Progenitor cell of endocrine pancreas (in vitro differentiated cells): ENCODE measurements at places on chromosomes 4 and X. TPM values are rescaled to one million over a fixed set of nuclear protein-coding genes. Genes with fewer than 3 reads are reported as not detected.

- H3K36me3 ChIP-seq, result no peaks in the 10 kb centered on the region
- peaks cover 1% of the 10 kb centered on the region for H3K4me1 ChIP-seq
- H3K27me3 ChIP-seq, result no peaks in the 10 kb centered on the region
- DNase-seq, result no peak
Measured at GRCh38 chr4:78640714-78641113, 89.1 kb downstream of the ANXA3 start.

Gene LRIT3
- 0.17 and 0.31 TPM in 2 replicates for total RNA-seq

- peaks cover 26% of the 10 kb centered on the region for H3K4me1 ChIP-seq
- no peak overlapping the region for H3K27ac ChIP-seq
- DNase-seq, result no peak
- H3K36me3 ChIP-seq, result no peaks in the 10 kb centered on the region
Measured at GRCh38 chr4:119025916-119026661, 109.5 kb upstream of the MYOZ2 start.

- H3K4me1 ChIP-seq, result peaks cover 4% of the 10 kb centered on the region
- no peaks in the 10 kb centered on the region for H3K36me3 ChIP-seq
- H3K27me3 ChIP-seq, result no peaks in the 10 kb centered on the region
- no peak overlapping the region for H3K27ac ChIP-seq
- DNase-seq, result no peak
- no peak overlapping the region for H3K4me3 ChIP-seq
Measured at GRCh38 chr4:16843831-16844508, 54.5 kb downstream of the LDB2 start.

DNA sequence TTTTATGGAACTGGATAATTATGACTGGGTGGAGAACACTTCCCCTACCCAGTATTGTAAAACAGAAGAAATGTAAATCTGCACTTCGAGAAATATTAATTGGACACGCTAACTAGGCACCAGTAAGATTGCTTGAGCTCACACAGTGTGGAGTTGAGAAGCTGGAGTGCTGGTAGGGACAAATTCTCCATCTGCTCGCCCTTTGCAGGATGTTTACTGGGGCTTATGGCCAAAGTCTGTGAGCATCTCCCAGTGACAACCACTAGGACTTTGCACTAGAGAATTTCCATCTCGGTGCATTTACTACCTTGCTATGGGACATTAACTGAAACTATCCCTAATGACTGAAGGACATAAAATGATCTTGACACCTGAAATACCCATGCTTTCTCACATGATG lies 33.7 kb upstream of the GPR34 start:
- H3K27ac ChIP-seq, result no peak overlapping the region
- no peaks in the 10 kb centered on the region for H3K4me1 ChIP-seq
- no peaks in the 10 kb centered on the region for H3K27me3 ChIP-seq
- DNase-seq, result no peak
- no peak overlapping the region for H3K4me3 ChIP-seq

Gene CORIN
- 0.84 and 1.5 TPM in 2 replicates for total RNA-seq

Gene PRRG3
- 5.6 and 5.9 TPM in 2 replicates for total RNA-seq

DNA sequence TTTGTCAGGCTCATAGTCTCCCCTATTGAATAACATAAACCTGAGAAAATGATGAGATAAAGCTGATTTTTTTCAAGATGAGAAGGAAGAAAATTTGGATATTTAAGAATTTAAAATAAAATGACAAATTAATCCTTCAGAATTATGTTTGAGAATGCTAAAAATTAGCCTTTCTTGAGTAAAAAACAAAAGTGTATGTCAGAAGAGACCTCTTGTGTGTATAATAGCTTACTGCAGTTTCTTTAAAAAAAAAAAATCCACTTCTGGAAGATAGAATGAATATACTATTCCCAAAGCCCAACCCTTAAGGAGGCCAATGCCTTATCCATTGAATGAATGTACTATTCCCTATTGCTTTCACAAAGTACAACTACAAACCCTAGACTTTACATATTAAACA lies 281.8 kb downstream of the RAPGEF2 start:
- H3K4me3 ChIP-seq, result no peak overlapping the region
- H3K36me3 ChIP-seq, result peaks cover 1% of the 10 kb centered on the region
- H3K4me1 ChIP-seq, result no peaks in the 10 kb centered on the region
- DNase-seq, result no peak
- no peak overlapping the region for H3K27ac ChIP-seq

- no peaks in the 10 kb centered on the region for H3K4me1 ChIP-seq
- H3K36me3 ChIP-seq, result peaks cover 3% of the 10 kb centered on the region
- H3K27me3 ChIP-seq, result no peaks in the 10 kb centered on the region
- no peak overlapping the region for H3K4me3 ChIP-seq
Measured at GRCh38 chrX:122094611-122095010, 1047.2 kb downstream of the GLUD2 start.

Gene GC
- total RNA-seq, result 154 and 168 TPM in 2 replicates

GRCh38 chrX:80354966-80355465 lies 65.2 kb upstream of the TENT5D start:
- no peaks in the 10 kb centered on the region for H3K36me3 ChIP-seq
- H3K27me3 ChIP-seq, result no peaks in the 10 kb centered on the region
- H3K4me1 ChIP-seq, result no peaks in the 10 kb centered on the region
- H3K4me3 ChIP-seq, result no peak overlapping the region
- no peak overlapping the region for H3K27ac ChIP-seq

Gene FHDC1
- 11.3 and 11.6 TPM in 2 replicates for total RNA-seq

Gene RBMXL3
- total RNA-seq, result not detected in 2 replicates
